ENCODE measurements at places on chromosomes 12 and 14. TPM values are rescaled to one million over a fixed set of nuclear protein-coding genes. Genes with fewer than 3 reads are reported as not detected.
A peak's percentile ranks its signal among the peaks of the same experiment; 100 is the strongest.

The CRADD gene
- 11.8 TPM for total RNA-seq

The AHNAK2 gene
- 106 TPM for total RNA-seq

The KRT74 gene
- not detected for total RNA-seq

The SOAT2 gene
- not detected for total RNA-seq

The PCNX1 gene
- 69.4 TPM for total RNA-seq

The GARIN6 gene
- not detected for total RNA-seq

The APOF gene
- total RNA-seq: not detected

The KRT82 gene
- total RNA-seq: not detected

The CFL2 gene
- 147 TPM for total RNA-seq

The IAPP gene
- not detected for total RNA-seq

The SLC17A8 gene
- not detected for total RNA-seq

- H3K4me3 ChIP-seq: no peak within 1 kb of the TSS
- no peaks in the 10 kb centered on the region for H3K27me3 ChIP-seq
- no peak within 1 kb of the TSS for H3K27ac ChIP-seq
- no peaks in the 10 kb centered on the region for H3K36me3 ChIP-seq
- DNase-seq: no peak
- H3K4me1 ChIP-seq: no peaks in the 10 kb centered on the region
Measured at GRCh38 chr12:8455727-8456360, at the start of gene CLEC6A. CLEC6A (plus strand) TSS chr12:8455962; CDS start chr12:8456112, 150 bp downstream.

DNA sequence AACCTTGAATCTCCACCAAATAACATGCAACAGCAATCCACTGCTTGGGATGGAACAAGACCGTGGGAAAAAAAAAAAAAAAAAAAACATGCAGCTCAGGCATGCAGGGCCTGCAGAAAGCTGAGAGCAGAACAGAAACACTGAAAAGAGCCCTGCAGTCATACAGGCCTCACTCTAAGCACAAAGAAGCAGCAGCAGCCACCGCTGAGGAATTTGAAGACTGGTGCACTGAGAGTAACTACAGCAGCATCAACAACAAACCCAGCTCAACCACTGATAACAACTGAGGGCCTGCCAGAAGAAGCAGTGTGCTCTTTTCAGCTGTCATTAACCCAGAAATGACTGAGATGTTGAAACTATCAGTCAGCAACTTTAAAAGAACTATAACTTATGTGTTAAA, 354.7 kb upstream of the TMTC1 start:
- H3K36me3 ChIP-seq: no peaks in the 10 kb centered on the region
- H3K4me1 ChIP-seq: no peaks in the 10 kb centered on the region
- H3K27ac ChIP-seq: no peak overlapping the region

GRCh38 chr12:62977418-62977817, 42.5 kb upstream of the PPM1H start:
- H3K27ac ChIP-seq: no peak overlapping the region
- no peak overlapping the region for H3K4me3 ChIP-seq
- peak; percentile 29 for DNase-seq
- H3K36me3 ChIP-seq: no peaks in the 10 kb centered on the region

- DNase-seq: peak; percentile 59
- H3K4me3 ChIP-seq: no peak overlapping the region
- H3K27ac ChIP-seq: no peak overlapping the region
- H3K4me1 ChIP-seq: no peaks in the 10 kb centered on the region
- no peaks in the 10 kb centered on the region for H3K36me3 ChIP-seq
Measured at GRCh38 chr14:63192085-63192484, 12.2 kb upstream of the RHOJ start.

DNA sequence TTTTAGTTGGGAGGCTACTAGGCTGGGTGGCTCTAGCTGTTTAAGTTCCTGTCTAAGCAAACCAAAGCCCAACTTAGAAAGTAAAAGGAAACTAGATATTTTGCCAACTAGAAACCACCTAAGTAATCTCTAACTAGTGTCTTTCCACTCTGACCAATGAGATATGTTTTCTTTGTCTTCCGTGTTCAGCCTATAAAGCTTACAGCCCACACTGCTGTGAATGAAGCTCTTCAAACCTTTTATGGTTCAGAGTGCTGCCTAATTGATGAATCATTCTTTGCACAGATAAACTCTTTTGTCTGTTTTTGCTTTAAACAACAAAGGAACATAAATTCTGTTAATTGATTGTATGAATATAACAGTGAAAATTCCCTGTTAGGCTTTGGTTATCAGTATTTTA, 66.1 kb downstream of the FUT8 start:
- H3K4me3 ChIP-seq: no peak overlapping the region
- no peak overlapping the region for H3K27ac ChIP-seq
- no peaks in the 10 kb centered on the region for H3K27me3 ChIP-seq
- no peak for DNase-seq
- H3K4me1 ChIP-seq: no peaks in the 10 kb centered on the region

DNA sequence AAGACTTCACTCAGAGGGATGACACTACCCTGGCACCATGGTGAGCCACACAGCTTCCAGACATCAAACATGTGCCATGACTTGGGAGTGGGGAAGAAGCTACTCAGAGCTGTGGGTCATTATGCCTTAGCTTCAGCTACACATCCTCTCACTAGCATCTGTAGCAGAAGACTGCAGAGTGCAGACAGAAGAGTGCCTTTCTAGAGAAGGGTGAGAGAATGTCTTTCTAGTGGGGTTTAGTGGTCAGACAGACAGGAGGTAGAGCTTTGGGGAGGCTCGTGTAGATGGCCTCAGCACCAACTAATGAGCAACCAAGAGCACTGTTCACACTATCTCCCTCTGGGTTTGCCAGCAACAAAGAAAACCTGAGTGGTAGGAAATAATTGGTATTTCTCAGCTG, 4.9 kb upstream of the B4GALNT3 start:
- H3K4me1 ChIP-seq: no peaks in the 10 kb centered on the region
- H3K36me3 ChIP-seq: no peaks in the 10 kb centered on the region
- H3K27ac ChIP-seq: no peak overlapping the region

DNA sequence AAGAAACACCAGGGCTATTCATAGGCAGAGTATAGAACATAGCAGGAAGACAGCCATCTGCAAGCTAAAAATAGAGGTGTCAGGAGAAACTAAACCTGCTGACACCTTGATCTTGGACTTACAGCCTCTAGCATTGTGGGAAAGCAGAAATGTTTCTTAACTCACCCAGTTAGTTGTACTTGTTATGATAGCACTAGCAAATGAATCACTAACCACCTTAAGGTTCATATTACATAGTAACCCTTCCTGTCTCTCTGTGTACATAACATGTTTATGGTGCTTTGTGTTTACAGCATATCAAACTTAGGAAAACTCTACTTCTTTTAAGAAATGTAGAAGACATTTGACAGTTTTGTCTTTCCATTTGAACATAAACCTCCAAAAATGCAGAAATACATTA, 1031.3 kb downstream of the FSCB start:
- DNase-seq: no peak
- H3K27me3 ChIP-seq: no peaks in the 10 kb centered on the region

- peaks cover 12% of the 10 kb centered on the region for H3K36me3 ChIP-seq
- H3K4me3 ChIP-seq: no peak overlapping the region
- H3K27me3 ChIP-seq: no peaks in the 10 kb centered on the region
- no peak for DNase-seq
- no peaks in the 10 kb centered on the region for H3K4me1 ChIP-seq
Measured at GRCh38 chr12:112029301-112029700, 16.1 kb downstream of the ERP29 start.

DNA sequence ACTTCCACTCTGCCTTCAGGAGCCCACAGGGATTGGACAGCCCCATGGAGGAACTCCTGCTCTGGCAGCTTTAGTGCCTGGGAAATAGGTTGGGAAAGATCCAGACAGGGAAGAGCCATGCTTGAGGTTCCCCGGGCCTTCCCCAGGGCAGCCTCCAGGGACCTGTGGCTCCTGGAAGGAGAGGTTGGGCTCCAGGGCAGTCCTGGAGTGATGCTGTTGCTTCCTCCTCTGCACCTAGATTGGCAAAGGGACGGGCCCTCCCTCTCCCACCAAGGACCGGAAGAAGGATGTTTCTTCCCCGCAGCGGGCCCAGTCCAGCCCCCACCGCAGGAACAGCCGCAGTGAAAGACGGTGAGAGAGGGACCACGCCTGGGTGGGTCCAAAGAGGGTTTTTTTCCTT, 16.5 kb downstream of the VASH1 start:
- no peaks in the 10 kb centered on the region for H3K27me3 ChIP-seq
- H3K36me3 ChIP-seq: no peaks in the 10 kb centered on the region
- DNase-seq: no peak
- peaks cover 17% of the 10 kb centered on the region for H3K4me1 ChIP-seq

DNA sequence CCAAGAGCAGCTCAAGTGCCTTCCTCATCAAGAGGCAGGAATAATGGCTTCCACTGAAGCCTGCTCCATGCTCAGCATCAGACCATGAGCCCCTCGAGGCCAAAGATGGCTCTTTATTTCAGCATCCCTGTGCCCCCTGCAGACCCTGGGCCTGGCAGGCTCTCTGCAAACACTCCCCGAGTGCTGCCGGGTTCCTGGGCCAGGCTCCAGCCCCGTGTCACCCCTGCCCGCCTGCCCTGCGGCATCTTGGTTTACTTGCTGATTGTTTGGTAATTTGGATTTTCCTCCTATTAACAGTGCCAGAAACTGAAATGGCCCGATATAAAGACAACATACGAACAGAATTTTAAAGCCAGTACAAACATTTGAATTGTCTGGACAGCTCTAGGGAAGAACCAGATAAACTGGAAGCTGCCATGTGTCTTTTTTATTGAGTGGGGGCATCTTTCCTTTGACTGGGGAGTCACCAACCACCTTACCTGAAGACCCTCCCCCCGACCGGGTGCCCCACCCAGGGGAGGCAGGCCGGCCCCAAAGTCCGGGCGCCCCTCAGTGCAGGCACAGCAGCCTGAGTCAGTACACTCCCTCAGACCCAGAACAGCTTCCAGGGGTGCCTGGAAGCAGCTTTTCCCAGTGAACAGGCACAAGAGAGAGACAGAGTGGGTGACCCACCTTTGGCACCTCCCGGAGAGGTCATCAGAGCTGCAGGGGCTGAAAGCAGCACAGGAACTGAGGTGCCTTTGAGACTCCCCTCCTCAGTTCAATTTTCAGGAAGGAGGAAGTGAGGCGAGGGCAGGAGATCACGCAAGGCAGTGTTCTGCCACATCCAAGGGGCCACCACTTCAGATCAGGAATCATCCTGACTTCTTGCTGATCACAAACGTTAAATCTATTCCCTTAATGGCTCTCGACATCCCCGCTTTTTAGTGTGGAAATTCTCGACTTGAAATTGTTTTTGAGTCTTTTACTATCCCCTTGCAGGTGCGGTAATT, 30.6 kb downstream of the ITPK1 start:
- no peak overlapping the region for H3K27ac ChIP-seq
- no peak for DNase-seq
- no peaks in the 10 kb centered on the region for H3K36me3 ChIP-seq

- H3K4me1 ChIP-seq: no peaks in the 10 kb centered on the region
- no peak overlapping the region for H3K4me3 ChIP-seq
- H3K36me3 ChIP-seq: no peaks in the 10 kb centered on the region
- DNase-seq: no peak
Measured at GRCh38 chr12:18363321-18363720, 102.0 kb downstream of the PIK3C2G start.

DNA sequence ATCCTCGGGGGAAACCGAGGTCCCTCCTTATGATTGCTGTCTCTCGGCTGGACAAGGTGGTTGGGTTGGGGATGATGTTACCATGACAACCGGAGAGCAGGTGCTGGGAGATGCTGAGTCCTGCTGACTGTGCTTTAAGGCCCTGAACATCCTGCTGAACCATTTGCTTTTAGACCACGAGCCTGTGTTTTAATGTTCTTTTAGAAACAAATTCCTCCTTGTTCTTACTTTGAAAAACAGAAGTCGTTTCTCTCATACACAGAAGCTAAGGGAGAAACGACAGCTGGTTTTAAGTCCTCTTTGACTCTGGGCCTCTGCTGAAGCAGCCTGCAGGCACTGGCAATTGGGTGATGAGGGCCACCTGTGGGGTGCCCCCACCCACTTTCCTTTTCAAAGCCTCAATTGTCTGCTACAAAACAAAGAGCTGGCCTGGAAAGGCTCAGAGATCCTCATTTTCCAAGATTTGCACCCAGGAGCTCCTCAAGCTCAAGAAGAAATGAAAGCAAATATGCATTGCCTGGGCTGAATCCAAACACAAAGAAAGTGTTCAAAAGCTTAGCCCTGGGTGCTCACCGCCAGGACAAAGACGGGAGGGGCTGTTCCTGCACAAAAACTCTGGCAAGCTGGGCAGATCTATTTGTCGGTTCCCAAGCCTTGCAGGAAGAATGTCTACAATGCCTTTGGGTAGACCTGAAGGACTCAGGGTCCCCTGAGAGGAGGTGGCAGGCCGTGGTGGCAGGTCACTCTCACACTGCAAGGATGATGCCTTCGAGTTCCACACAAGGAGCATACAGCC, 90.0 kb upstream of the CLMN start:
- no peaks in the 10 kb centered on the region for H3K36me3 ChIP-seq
- no peak overlapping the region for H3K4me3 ChIP-seq
- H3K27ac ChIP-seq: no peak overlapping the region
- H3K27me3 ChIP-seq: no peaks in the 10 kb centered on the region
- H3K4me1 ChIP-seq: no peaks in the 10 kb centered on the region

DNA sequence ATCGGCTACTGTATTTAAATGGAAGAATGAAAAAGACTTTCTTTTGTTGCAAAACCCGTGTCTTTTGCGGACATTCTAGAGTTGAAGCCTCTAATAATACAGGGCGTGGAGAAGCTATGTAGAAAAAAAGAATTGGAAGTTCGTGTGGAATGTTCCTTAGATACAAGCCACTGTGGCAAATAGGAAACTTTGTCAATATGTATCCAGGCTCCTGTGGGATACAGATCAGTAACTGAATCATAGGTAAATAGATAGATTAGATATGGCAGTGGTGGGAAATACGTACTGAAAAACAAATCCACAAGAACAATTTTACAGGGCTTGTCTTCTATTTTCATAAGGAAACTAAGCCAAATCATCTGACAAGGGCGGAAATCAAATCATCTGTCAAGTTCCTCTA, 245.4 kb downstream of the EGLN3 start:
- no peak overlapping the region for H3K4me3 ChIP-seq
- H3K27ac ChIP-seq: no peak overlapping the region
- no peak for DNase-seq
- H3K27me3 ChIP-seq: no peaks in the 10 kb centered on the region
- H3K4me1 ChIP-seq: no peaks in the 10 kb centered on the region

- H3K27ac ChIP-seq: no peak overlapping the region
- H3K36me3 ChIP-seq: no peaks in the 10 kb centered on the region
- H3K4me1 ChIP-seq: no peaks in the 10 kb centered on the region
- H3K27me3 ChIP-seq: no peaks in the 10 kb centered on the region
- DNase-seq: no peak
Measured at GRCh38 chr14:84804468-84804867, 725.5 kb upstream of the FLRT2 start.

Measured in fibroblast of lung (primary cell).